ENCODE measurements at places on chromosomes 4 and X.
A peak's percentile ranks its signal among the peaks of the same experiment; 100 is the strongest.

DNA sequence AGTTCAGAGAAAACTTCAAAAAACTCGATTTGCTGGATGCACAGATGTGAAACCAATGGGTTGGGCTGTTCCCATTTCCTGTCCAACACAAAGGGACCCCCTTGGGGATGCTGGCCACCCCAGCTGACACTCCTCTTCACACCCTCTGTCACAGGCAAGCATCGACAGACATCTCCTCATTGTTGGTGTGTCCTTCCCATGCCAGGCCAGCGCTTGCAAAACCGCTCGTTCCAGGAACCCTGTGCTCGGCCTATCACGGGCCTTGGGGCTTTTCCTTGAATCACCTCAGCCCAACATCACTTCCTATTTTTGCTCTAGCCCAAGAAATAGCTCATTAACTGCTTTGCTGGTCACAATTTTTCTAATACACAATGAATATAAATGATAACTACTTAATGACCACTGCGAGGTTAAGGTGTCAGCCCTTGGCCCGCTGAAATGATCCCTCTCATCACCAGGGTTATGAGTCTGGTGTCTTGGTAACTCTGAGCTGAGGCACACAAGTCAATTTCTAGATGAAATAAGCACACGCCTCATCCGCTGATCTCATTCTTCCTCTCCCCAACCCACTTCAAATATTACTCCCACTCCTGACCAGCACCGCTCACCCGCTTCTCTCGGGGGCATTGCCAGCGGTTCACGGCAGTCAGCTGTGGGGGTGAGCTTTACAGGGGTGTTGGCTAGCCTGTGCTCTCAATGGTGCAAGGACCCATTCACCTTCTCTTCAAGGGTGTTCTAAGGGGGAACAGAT lies 32.3 kb downstream of the BCOR start:
- no peak for DNase-seq

DNA sequence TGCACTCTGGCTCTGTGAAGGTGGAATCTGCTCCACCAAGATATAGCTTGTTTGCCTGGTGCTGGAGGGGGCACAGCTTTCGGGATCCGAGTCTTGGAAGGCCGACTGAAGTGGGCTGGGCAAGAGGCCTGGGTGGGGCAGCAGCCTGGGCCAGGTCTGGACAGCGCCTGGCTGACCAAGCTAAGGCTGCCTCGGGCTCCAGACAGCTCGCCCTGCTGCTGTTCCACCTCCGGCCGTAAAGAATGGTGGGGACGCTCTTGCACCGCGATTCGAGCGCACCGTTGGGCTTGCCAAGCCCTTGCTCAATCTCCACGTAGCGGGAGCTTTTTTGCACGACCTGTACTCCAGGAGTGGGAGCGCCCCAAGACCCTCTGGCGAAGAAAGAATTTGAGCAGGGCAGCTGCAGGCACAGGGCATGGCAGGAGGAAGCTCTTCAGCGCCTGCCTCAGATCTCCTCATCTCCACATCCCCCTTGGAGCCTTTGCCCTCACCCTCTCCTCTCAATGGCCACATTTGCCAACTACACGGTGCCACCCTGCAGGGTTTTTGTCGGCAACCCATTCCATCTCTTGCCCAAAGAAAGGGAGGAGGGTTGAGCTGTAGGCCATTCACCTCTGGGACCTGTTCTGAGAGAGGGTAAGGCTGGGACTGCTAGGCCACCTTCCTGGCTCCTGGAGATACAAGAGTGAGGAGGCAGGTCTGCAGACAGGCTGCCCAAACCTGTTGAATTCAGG lies 18.9 kb downstream of the CNGA2 start:
- DNase-seq = no peak

DNA sequence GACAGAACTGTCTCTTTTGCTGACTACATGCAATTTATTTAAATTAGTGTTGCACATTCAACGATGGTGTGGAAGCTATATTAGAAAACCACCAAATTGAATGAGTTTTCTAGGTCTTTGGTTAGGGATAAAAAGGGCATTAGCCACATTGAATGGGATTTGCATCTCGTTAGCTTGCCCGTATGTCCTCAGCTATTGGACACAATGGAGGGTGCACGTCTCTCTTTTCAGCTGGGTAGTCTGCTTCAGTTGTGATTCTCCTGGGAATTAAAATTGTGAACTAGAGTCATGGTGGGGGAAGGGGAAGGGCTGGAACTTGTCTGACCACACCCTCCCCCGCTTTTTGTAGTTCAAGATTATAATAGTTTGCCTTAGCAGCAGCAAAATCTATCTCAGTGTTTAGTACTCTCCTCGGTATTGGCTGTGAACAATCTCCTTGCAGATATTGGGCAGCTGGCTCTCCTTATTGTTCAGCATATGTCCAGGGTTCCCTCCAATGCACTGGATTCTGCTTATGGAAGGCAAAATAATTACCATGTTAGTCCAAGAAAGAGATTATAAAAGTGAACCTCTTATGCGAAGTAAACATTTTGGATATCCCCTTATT lies 23.3 kb downstream of the TRIM2 start:
- DNase-seq = no peak

GRCh38 chr4:153927451-153927850 lies 138.6 kb upstream of the SFRP2 start:
- no peak for DNase-seq

DNA sequence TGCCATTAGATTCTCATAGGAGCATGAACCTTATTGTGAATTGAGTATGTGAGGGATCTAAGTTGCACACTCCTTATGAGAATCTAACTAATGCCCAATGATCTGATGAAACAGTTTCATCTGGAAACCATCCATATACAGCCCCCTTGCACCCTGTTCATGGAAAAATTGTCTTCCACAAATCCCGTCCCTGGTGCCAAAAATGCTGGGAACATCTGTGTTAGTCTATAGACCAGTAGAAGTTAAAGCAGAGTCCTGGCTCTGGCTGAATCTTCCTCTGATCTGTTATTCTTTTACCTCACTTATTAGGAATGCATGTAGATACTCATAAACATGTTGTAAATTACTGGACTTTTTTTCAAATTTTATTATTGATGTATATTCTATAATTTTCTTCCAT lies 29.2 kb downstream of the SULT1B1 start:
- DNase-seq = no peak

GRCh38 chr4:16199093-16199492 lies 27.2 kb downstream of the TAPT1 start:
- no peak for DNase-seq

DNA sequence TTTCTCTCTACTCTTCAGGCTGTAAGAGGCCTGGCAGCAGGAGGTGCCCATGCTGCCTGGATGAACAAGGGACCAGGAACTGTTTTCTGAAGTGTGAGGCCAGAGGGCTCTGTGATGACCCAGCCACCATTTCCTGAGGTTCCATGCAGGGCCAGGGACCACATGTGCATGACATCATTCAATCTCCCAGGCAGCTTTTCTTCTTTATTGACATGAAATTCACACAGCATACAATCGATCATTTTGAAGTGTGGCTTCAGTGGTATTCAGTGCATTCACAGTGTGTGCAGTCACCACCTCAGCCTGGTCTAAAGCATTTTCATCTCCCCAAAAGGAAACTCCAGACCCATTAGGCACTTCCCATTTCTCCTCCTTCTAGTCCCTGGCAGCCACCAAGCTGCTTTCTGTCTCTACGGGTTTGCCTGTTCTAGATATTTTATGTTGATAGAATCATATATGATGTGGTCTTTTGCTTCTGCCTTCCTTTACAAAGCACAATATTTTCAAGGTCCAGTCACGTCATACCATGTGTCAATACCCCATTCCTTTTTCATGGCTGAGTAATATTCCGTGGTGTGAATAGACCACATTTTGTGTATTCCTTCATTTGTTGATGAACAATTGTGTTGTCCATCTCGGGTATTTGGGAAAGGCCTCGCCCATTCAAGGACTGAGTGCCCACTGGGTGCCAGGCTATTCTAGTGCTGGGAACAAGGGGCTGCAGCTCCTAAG lies 93.1 kb downstream of the PSAPL1 start:
- DNase-seq = no peak

- no peak for DNase-seq
These were observed 212.4 kb upstream of the TTC29 start for GRCh38 chr4:147157860-147158701.

DNA sequence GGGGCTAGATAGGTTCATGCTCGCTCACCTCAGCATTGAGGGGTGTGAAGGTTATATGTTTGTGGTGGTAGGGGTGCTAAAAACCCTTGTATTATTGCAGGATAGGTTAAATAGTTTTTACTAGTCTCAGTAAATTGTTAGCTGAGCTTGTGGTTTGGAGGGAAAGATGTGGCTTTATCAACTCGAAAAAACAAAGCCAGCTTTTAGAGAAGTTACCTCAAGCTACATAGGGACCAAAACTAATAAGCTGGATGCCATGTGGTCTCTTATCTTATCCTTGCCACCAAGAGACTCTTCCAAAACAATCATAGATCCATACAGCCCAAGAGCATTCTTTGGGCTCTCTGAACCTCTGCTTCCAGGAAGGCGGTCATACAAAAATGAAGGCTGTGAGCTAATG lies 29.2 kb downstream of the MSN start:
- no peak for DNase-seq

- no peak for DNase-seq
These were observed 145.5 kb downstream of the AREG start for GRCh38 chr4:74590476-74590875.

DNA sequence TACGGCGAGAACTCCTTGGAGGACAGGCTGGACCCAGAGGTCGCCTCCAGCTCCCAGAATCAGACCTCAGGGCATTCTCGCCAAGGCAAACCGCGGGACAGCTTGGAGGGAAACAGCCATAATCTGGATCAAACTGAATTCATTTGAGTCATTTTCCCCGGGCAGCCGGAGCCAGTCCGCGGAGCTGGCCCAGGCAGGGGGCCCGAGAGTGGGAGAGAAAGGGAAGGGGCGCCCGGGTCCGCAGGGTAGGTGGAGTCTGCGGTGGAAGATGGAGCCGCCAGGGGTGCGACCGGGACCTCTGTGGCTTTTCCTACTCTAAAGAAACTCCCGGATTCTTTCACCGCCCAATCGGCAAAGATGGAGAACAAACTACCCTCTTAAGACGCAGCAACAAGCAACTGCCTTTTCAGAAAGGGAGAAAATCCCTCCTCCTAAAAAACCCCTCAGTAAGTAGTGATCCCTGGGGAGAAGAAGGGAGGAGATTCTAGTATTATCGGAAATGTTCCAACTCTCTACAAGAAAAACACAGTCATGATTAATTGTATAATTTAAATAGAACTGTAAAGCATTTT lies 5.2 kb downstream of the NKX3-2 start:
- no peak for DNase-seq

- no peak for DNase-seq
These were observed 59.4 kb upstream of the PLAC1 start for GRCh38 chrX:134717698-134718097.

- no peak for DNase-seq
These were observed 92.0 kb downstream of the WWC2 start for GRCh38 chr4:183190900-183191527.

GRCh38 chrX:53714580-53715345 lies 28.2 kb upstream of the HUWE1 start:
- peak; percentile 34 for DNase-seq

- DNase-seq = no peak
These were observed 1722.9 kb upstream of the AGA start for GRCh38 chr4:179165000-179165738.
